ENCODE measurements at places on chromosomes 13 and 19.
A peak's percentile ranks its signal among the peaks of the same experiment; 100 is the strongest.

- no peak for DNase-seq
These were observed 17.8 kb downstream of the ZNF507 start for GRCh38 chr19:32363175-32363574.

DNA sequence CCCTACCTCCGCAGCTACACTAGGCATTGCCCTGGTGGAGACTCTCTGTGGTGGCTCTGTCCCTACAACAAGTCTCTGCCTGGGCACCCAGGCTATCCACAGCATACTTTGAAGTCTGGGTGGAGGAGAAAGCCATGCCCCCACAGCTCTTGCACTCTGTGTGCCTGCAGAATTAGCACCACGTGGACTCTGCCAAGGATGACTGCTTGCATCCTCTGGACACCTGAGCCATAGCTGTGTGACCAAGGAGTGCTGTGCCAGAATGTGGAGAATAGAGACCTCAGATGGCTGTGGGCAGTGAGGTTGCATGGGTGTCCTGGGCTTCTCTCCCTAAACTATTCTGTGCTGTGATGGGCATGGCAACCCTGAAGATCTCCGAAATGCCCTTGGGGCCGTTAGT, 21.2 kb upstream of the MCF2L start:
- no peak for DNase-seq

- no peak for DNase-seq
These were observed 816 bp downstream of the SPRED3 start for GRCh38 chr19:38389101-38389925.

- DNase-seq = no peak
These were observed 20.3 kb downstream of the C19orf81 start for GRCh38 chr19:50669302-50670101.

- no peak for DNase-seq
These were observed 3.6 kb upstream of the RPS15 start for GRCh38 chr19:1434577-1435060.

DNA sequence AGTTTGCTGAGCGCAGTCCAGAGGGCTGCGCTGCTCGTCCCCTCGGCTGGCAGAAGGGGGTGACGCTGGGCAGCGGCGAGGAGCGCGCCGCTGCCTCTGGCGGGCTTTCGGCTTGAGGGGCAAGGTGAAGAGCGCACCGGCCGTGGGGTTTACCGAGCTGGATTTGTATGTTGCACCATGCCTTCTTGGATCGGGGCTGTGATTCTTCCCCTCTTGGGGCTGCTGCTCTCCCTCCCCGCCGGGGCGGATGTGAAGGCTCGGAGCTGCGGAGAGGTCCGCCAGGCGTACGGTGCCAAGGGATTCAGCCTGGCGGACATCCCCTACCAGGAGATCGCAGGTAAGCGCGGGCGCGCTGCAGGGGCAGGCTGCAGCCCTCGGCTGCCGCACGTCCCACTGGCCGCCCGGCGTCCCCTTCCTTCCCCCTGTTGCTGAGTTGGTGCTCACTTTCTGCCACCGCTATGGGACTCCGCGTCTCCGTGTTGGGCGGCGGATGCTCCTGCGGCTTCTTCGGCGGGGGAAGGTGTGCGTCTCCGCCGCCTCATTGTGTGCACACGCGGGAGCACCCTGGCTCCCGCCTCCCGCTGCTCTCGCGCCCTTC, 772 bp downstream of the GPC6 start:
- no peak for DNase-seq

DNA sequence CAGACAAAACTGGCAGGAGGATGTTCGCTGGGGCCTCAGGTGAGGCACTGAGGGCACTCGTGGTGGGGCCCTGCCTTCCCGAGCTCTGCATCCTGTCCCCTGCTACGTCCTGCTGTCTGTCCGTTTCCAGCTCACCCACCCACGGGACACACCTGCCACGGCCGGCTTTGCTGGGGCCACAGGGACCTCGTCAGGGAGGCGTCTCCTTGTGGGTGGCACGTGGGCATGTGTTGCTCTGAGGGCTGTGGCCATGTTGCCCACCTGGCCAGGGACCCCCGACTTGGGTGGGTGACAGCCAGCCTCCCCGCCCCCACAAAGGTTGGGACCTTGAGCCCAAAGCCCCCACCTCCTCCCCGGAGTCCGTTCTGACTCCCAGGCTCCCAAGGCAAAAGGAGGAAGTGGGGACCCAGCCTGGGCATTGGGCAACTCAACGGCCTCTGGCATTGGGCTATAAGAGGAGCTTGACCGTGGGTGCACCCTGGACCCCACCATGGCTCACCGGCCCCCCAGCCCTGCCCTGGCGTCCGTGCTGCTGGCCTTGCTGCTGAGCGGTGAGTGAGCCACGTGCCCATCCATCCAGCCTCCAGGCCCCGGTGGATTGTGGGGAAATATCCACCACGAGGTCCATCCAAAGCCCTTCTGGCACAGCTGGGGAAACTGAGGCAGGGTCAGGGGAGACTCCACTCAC, at the start of gene PRTN3:
Gene PRTN3, plus strand, starts transcription at position 481 of the 688 bp plus-strand sequence. Its CDS starts 10 bp downstream, at position 491.
- DNase-seq = no peak

DNA sequence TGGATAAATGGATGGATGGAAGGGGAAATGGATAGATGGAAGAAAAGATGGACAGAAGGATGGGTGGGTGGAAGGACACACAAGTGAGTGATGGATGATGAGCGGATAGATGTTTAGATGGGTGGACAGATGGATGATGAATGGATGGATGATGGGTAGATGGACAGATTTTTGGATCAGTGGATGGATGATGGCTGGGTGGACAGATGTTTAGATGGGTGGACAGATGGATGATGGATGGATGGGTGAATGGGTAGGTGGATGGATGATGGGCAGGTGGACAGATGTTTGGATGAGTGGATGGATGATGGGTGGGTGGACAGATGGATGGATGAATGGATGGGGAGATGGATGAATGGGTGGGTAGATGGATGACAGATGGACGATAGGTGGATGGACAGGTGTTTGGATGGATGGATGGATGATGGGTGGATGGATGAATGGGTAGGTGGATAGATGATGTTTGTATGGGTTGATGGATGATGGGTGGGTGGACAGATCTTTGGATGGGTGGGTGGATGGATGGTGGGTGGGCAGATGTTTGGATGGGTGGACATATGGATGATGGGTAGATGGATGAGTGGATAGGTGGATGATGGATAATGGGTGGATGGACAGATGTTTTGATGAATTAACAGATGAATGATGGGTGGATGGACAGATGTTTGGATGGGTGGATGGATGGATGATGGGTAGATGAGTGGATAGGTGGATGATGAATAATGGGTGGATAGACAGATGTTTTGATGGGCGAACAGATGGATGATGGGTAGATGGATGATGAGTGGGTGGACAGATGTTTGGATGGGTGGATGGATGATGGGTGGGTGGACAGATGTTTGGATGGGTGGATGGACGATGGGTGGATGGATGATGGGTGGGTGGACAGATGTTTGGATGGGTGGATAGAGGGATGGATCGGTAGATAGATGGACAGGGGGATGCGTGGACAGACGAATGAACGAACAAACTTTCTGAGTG, 39.5 kb downstream of the CERS4 start:
- no peak for DNase-seq

DNA sequence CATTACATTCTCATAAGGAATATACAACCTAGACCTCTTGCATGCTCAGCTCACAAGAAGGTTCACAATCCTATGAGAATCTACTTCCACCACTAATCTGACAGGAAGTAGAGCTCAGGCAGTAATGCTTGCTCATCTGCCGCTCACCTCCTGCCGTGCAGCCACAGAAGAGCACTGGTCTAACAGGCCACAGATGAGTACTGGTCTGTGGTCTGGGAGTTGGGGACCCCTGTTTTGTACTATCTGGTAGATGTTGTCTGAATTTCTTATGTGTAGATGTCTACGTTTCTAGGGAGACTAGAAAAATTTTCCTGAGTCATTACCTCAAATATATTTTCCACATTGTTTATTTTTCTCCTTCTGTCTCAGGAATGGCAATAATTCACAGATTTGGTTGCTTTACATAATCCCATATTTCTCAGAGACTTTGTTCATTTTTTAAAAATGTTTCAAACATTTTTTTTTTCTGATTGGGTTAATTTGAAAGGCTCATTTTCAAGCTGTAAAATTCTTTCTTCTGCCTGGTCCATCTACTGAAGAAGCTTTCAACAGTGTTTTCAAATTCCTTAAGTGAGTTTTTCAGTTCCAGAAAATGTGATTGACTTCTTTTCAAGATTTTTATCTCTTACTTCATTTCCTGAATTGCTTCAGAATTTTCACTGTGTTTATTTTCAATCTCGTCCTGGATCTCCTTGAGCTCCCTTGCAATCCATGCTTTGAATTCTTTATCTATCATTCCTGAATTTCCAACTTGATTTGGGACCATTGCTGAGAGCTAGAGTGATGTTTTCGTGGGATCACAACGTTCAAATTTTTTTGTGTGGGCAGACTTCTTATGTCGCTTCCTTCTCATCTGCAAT, 1322.2 kb downstream of the PCDH9 start:
- no peak for DNase-seq

- DNase-seq = no peak
These were observed 13.1 kb upstream of the MZF1 start for GRCh38 chr19:58586133-58586765.

GRCh38 chr19:38869836-38870607, 8.1 kb downstream of the RINL start:
- peak; percentile 88 for DNase-seq

DNA sequence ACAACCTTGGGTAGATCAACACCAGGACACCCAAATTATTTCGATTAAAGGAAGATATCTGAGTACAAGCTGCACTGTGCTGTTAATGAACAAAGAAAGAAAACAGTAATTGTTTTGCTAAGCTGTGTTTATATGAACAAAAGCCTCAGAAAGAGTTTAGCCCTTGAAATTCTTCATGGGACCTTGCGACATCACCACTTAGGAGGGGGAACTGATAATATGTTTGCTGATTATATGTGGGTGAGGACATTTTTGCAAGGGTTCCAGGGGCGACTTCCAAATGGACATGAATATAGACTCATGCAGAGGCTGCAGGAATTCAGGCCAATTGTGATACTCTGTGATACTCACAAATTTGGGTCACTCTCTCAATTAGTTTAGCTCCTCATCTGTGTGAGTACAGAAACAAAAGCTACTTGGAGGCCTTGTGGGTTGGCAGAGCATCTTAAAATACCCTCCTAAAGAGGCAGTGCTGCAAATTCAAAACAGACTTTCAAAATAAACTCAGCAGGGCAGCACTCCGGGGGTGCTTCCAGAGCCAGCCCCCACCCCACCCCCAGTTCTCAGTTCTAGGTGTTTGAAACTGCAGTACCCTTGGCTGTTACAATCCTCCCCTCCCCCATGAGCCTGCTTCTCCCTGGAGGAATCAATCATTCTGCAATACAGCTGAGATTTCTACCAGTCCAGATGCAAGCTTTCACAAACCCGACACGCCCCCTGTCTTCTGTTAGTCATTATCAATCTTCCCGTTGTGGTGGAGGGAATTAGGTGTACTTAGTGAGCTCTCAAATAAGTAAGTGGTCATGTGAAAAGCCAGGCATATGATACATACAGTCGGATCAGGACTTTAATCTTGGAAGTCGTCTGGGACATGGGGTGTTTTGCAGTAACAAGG, 97.0 kb upstream of the MBNL2 start:
- DNase-seq = peak; percentile 47

DNA sequence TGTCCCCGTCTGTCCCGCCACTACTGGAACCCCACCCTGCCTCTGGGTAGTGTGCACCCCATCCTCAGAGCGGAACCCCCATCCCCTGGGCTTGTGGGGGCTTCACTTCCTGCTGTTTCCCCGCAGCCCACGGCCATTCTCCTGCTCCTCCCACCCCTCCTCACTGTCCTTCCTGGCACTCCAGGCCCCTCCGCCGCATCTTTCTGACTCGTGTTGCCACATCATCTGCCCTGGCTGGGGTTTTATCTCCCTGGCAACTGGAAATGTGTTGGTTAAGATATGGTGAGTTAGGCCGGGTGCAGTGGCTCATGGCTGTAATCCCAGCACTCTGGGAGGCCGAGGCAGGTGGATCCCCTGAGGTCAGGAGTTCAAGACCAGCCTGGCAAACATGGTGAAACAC, 37.3 kb downstream of the KDM4B start:
- no peak for DNase-seq

DNA sequence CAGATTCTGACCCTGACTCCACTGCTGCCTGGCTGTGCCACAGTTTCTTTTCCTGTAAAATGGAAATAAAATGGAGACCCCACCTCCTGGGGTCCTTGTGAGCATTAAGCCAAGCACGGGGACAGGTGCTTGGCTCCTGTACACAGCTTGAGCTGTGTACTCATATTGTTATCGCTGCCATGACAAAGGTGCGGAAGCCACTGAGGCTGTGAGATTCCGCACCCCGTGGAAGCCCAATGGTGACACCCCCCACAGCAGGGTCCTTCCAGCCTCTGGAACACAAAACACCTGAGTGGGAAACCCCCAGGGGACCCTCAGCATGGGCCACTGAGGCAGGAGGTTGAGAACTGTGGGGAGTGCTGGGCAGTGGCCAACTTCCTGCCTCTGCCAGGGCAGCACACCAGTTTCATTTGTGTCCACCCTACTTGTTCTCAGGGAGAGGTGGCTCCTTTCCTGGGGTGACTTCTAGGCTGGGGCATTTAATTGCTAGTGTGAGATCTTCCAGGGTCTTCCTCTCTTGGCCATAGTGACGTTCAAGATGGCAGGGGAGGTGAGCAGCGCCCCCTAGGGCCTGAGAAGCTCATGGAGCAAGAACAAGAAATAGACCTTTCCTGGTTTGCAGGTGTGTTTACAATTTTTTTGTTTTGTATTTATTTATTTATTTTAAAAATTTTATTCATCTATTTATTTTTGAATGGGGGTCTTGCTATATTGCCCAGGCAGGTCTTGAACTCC, 5.4 kb upstream of the JSRP1 start:
- peak; percentile 48 for DNase-seq

DNA sequence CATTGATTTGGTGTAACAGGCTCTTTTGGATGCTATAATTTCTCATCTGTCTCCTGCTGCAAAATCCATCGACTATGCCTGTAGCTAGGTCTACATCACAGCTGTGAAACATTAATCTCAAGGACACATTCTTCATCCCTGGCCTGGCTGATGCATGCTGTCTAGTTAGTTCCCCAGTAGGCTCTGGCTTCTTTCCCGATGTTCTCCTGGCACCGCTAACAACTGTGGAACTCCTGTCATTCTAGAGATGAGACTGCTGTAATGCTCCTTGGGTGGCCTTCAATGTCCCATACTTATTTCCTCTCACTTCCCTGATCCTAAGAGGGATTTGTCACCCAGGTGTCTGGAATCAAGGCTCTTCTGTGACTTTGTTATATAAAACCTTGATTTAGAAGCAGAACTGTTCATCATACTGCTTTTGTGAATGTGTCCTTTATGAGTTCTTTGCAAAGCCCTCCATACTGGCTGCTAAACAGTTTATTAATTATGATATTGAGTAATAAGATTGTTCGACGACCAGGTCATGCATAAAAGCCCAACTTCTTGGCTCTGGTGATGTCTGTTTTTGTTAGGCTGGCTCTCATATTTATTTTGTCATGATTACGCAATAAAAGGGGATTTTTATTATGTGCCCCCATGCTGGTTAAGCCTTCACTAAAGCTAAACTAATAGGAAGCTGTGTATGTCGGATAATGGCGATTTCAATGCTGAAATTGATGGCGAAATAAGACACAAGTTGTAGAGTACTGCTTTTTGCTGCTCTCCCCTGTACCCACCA, 227.5 kb downstream of the DCT start:
- DNase-seq = no peak

- DNase-seq = no peak
These were observed 5.2 kb downstream of the LILRA4 start for GRCh38 chr19:54333586-54334298.

Measured in stimulated activated CD8-positive, alpha-beta memory T cell treated with anti-CD3 and anti-CD28 coated beads, Interleukin-7, amount 100 ng/mL, for 48 hours (primary cell).